ENCODE measurements at places on chromosomes 16 and 17.

DNA sequence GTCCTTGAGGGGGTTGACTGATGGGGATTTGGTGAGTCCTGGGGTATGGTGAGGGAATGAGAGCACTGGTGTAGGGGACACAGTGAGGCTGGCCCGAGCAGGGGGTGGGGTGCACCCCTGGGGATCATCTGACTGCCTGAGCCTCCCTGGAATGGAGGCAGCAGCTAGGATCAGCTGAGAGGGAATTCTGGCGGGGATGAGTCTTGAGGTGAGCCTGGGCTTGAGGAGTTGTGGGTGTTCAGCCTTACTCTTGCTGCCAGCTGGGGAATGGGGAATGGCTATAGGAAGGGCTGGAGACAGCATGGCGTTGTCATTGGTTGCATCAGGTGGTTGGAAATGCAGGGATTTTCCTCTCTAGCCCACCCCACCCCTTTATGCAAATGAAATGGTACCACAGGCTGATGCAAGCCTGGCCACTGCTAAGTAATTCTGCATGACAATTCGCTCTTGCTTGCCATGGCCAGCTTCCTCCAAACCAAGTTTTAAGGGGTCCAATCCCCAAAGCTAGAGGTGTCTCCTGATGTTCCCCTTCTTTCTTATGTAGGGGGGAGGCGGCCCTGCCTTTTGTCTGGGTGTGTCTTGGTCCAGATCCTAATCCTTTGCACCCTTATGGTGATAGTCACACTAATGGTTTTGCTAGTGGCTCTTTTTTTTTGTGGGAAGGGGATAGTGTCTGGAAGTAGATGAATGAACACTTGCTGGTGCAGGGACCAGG lies 7.5 kb downstream of the NFE2L1 start:
- no peak for DNase-seq

DNA sequence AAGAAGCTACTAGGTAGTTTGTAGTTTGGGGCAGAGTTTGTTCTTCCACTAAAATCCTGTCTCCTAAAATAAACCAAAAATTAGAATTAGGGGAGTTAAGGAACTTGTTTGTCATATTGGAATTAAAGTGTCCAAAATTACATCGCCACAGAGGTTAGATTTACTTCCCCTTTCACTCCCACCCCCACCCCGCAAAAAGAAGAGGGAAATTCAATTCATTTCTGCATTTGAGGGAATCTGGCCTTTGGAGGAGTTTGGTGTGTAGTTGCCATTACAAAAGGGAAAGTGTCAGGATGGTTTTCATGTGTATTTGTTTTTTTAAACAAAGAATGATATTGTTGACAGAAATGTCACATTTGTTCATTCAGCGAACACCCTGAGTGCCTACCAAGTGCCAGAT lies 5.8 kb downstream of the TMEM97 start:
- no peak for DNase-seq

DNA sequence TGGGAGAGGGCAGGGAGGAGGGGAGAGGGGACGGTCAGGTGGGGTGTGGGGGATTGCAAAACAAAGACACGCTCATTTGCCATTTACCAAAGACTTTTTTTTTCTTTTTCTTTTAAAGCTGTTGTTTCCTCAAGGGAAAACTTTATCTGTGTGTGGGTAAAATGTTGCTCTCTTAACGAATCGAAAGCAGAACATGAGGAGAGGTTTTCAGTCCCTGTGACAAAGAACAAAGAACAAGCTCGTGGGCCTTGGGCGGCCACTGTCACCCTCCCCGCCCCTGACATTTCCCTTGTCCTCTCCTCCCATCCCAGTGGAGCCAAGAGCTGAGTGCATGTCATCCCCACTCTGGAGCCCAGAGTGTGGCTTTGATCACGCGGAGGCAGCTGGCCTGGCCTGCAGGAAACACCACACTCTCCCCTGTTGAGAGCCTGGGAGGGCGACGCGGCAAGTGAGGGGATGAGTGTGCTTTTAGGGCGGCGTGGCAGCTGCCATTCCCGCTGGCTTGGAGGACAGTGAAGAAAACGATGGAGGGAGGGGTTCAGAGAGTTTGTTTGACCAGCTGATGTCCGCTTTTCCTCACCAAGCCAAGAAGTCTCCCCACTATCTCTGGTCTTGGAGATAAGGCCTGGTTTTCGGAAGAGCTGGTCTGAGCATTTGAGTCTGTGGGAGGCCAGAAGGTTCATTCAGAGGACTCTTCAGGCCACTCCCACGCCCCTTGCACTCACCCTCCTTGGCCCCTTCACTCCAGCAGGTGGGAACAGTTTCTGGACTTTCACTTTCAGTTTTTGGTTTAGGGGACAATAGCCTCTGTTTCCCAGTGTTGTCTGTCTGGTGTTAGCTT lies 11.4 kb downstream of the CCR7 start:
- DNase-seq, result peak; percentile 42

GRCh38 chr17:9912121-9913099 lies 7.3 kb upstream of the RCVRN start:
- no peak for DNase-seq

- no peak for DNase-seq
These were observed 114.8 kb downstream of the METRNL start for GRCh38 chr17:83194186-83194561.

DNA sequence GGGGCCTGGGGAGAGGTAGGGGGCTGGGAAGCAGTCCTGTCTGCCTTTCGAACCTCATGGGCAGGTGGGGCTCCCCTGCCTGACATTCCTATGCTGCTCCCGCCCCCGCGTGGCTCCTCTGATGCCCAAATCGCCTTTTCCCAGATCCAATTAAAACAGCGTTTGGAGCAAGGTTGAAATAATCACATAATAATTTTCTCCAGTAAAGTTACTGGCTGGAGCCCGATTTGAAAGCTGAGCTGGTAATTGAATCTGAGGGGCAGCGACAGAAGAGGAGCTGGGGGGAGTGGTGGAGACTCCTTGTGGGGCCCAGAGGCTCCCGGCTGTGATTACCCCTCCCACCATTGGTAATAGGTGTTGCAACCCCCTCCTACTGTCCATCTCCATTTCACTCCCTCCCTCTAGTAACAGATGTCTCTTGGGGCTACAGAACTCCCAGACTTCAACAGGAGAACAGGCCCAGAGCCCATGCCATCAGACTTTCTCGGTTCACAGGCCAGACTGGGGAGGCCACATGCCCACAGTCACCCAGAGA lies 38.9 kb upstream of the C1QL1 start:
- no peak for DNase-seq

DNA sequence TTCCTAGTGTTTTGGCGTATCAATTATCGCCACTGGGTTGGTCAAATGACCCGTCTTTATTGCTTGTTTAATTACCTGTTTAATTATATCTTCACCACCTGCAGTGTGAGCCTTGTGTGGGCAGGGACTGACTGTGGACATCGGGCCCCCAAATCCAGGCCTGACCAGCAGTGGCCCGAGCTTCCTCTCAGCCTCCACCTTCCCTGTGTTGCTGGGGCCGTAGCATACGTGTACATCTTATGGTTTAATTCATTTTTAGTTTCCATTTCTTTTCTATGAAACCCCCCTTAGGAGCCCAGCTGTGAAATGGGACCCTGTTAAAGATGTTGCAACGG lies 1.2 kb upstream of the LMF1 start:
- DNase-seq, result no peak

- DNase-seq, result no peak
These were observed 55.5 kb downstream of the SNX11 start for GRCh38 chr17:48162946-48163506.

GRCh38 chr17:59378675-59379074 lies 47.2 kb downstream of the YPEL2 start:
- DNase-seq, result no peak

DNA sequence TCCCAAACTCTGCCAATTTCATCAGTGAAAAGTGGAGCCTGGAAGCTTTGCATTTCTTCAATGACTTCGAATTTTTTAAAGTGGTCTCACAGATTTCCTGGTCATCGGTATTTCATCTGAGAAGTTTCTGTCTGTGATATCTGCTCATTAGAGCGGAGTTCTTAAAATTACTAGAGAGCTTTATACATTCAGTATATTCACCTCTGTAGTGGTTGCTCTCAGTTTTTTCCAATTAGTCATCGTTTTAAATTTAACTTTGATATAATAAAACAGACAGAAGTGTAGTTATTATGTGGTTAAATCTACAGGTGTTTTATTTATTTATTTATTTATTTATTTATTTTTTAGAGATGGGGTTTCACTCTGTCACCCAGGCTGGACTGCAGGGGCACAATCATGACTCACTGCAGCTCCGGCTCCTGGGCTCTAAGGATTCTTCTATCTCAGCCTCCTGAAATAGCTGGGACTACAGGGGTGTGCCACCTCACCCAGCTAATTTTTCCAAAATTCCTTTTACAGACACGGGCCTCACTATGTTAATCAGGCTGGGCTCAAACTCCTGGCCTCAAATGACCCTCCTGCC lies 16.0 kb downstream of the ARHGAP17 start:
- DNase-seq, result no peak

- no peak for DNase-seq
These were observed 4.9 kb upstream of the IL32 start for GRCh38 chr16:3060339-3061127.

DNA sequence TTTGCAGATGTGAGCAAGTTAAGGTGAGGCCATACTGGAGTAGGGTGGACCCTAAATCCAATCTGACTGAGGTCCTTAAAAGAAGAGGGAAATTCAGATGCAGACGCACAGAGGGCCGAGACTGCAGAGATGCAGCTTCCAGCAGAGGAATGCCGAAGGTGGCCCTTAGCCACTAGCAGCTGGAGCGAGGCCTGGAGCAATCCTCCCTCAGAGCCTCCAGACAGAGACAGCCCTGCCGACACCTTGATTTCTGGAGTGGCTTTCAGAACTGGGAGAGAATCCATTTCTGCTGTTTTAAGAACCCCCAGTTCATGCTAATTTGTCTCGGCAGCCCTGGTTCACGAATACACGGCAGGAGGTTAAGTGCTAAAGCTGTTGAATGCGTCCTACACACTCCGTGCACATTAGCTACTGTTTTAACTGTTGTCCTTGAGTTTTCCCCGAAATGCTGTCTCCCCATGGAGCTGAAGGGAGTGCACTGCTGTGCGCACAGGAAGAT lies 135.5 kb downstream of the IRF8 start:
- DNase-seq, result no peak

DNA sequence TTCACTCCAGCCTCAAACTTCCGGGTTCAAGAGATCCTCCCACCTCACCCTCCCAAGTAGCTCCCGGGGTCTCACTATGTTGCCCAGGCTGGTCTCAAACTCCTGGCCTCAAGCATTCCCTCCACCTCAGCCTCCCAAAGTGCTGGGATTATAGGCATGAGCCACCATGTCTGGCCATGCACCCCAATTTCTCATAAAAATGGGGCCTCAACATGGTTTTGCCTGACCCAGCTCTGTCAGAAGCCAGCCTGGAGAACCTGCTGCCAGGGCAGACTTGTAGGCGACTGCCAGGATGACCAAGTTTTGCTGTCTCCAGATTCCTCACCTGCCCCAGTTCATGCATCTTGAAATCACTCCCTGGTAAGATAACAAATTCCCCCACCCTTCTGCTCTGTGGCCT lies 82.9 kb downstream of the AIPL1 start:
- DNase-seq, result no peak

DNA sequence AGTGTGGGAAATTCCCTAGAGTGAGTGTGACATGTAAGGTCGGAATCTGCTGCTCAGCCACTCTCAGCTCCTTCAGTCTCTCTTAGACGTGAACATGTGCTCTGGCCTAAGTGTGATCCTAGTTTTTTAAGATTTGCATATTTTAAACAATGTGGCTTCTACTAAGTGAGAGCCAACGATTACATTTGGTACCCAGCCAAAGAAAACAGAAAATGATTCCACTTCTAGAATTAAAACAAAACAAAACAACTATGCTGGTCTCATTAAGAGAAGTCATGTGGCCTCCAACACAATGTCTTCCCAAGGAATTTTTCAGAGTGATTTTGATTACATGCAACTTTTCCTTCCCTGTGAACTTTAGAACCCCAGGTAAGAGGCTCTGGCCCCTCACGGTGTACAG lies 10.1 kb downstream of the TMEM238L start:
- DNase-seq, result no peak

DNA sequence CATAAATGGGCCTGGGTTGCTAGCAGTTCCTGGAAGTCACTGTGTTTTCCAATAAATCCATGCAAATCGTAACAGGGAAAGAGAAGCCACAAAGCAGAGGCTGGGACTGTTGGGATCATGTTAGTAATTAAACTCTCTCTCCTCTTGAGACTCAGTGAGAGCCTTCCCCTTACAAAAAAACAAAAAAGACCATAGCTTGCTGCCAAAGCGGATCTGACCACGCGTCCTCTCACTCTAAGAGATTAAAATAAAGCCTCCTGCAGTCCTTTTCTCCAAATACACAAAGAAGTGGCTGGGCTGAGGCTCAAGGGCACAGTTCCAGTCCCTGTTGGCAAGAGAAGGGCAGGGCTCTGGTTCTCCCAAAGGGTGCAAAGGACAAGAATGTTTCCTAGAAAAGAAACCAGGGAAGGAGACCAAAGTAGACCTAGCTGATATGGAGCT lies 38.5 kb downstream of the PIGL start:
- no peak for DNase-seq

- peak; percentile 35 for DNase-seq
These were observed 46.3 kb downstream of the SNX11 start for GRCh38 chr17:48153691-48154358.
